ENCODE measurements at places on chromosomes 3 and 15.

DNA sequence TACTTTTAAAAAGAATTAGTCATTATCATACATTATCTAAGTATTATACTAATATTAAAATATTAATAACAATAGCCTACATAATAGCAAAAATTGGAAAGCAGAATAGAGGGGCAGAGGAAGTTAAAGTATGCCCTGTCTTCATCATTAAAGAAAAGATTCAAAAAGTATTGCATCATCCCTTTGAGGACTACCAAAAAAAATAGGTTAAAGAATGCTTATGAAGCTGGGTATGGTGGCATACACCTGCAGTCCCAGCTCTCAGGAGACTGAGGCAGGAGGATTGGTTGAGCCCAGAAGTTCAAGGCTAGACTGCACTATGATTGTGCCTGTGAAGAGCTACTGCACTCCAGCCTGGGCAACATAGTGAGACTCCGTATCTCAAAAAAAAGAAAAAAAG lies 207.7 kb downstream of the STT3B start:
- no peak for DNase-seq

DNA sequence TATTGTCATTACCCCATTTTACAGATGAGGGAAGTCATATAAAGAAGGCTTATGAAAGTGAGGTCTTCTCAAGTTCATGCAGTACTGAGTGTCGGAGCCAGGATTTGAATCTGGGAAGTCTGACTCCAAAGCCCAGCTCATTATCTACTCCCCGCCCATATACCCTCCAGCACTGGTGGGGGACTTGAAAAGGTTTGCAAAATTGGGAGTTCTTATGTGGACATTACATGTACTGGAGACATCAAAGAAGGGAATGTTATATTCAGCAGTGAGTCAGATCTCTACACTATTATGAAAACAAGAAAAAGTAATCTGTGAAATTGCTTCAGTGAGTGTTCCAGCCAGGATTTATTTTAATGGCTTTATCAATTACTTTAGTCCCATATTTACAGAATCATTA lies 185.2 kb upstream of the CADPS start:
- DNase-seq: no peak

DNA sequence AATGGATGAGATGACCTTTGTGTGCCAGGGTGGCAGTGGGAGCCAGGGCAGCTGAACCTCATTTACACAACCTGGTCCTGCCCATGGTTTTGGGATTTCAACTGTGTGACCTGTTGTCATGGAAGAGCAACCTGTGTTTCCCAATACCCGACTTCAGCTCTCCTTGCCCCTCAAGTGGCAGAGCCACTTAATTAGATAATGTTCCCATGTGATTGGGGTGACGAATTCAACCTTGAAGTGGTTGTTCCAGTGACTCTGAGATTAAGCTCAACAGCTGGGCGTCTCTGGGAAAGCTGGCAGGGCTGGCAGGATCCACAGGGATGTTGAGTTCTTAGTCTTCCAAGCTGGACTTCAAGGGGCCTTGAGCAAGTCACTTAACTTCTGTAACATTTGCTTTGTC lies 71.0 kb downstream of the THSD4 start:
- no peak for DNase-seq

GRCh38 chr15:101710806-101711205 lies 13.5 kb downstream of the TARS3 start:
- DNase-seq: no peak

DNA sequence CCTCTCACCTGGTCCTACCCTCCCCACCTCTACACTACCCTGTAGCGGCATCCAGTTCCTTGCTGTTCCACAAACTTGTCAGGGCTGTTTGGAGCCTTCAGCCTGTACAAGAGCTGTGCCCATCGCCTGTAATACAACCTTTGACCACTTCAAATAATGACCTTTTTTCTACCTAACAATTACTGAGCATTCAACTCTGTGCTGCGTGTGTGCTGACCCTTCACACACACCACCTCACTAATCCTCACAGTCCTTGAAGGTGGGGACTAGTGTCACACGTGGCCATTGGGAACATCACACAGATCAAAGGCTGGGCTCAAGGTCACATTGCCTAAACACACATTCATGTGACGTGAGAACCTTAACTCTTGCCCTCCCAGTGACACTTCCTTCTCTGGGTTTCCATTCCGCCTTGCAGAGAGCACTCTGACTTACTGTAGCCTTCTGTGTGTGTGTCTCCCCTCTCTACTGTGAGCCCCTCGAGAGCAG lies 3.1 kb downstream of the C3orf20 start:
- DNase-seq: no peak

DNA sequence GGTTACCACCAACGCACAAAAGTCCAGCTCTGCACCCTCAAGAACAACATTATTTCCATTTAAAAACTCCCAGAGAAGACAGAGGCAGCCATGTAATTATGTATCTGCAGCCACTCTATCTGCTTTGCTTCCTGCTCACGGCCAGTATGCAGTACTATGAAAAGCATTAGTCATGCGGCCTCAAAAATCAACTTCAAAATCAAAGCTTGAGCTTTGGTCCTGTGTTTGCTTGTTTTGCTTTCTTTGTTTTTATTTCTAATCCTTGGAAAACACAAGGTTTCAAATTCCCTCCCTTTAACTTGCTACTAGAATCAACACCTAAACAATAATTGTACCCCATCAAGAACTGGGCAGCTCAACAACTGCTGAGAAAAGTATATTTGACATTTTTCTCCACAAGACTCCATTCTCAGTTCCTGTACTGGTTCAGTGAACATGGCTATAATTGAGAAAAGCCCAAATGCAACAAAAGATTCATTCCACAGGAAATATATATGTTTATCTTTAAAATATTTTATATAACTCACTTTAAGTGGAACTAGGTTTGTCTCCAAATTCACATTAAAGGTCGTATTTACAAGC lies 37.6 kb downstream of the GBE1 start:
- no peak for DNase-seq

DNA sequence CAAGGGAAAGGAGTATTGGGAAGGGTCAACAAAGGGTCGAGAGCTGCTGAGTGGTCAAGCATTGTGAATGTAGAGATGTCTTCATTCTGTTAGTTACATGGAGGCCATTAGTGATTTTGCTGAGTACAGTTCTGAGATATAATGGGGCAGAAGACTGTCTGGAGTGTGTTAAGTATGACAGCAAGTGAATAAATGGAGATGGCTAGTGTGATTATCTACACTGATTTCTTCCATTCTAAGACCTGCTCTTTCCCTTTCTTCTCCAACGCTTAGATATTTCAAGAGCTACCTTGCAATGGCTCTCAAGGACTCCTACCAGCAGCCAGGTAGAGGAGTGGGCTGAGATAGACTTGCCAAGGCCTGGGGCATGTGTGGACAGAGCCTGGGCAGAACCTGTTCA lies 216.5 kb downstream of the MFSD1 start:
- DNase-seq: no peak

- DNase-seq: no peak
Observed at GRCh38 chr3:24519368-24520100, 24.9 kb upstream of the THRB start.

DNA sequence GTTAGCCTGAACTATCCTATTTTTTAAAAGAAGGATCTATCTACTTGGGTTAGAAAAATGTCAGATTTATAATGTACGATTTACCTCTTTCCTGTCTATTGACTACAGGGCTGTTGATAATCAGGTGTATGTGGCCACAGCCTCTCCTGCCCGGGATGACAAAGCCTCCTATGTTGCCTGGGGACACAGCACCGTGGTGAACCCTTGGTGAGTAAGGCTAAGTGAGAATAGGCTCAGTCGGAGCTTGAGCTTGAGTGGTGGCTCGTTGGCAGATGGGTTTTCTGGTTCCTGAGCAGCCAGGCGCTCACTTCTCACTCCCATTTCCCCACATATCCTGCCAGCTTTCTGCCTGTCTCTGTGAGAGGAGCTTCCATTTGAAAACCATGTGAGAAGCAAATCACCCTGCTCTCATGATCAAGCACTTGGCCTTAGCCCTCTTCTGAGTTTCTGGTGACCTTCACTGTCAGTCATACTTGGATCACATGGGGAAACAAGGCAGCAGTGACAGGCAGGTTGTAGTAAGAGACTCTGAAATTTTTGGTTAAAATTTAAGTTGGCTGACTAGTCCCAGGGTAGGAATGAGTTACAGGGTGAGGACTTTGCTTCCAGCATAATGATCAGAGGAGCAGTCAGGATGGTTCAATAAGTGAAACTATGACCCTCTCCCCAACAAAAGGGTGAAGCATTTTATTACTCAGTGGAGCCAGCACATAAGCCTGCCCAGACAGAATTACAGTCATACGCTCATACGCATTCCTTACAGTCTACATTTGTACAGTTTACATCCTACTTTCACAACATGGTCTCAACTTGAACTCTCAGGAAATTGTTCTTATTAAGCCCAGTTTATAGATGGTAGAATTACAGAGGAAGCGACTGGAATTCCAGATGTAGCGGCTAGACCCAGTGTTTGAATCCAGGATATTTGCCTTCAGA lies 18.0 kb downstream of the NIT2 start:
- no peak for DNase-seq
